ENCODE measurements at places on chromosomes 16 and 17.
A peak's percentile ranks its signal among the peaks of the same experiment; 100 is the strongest.

DNA sequence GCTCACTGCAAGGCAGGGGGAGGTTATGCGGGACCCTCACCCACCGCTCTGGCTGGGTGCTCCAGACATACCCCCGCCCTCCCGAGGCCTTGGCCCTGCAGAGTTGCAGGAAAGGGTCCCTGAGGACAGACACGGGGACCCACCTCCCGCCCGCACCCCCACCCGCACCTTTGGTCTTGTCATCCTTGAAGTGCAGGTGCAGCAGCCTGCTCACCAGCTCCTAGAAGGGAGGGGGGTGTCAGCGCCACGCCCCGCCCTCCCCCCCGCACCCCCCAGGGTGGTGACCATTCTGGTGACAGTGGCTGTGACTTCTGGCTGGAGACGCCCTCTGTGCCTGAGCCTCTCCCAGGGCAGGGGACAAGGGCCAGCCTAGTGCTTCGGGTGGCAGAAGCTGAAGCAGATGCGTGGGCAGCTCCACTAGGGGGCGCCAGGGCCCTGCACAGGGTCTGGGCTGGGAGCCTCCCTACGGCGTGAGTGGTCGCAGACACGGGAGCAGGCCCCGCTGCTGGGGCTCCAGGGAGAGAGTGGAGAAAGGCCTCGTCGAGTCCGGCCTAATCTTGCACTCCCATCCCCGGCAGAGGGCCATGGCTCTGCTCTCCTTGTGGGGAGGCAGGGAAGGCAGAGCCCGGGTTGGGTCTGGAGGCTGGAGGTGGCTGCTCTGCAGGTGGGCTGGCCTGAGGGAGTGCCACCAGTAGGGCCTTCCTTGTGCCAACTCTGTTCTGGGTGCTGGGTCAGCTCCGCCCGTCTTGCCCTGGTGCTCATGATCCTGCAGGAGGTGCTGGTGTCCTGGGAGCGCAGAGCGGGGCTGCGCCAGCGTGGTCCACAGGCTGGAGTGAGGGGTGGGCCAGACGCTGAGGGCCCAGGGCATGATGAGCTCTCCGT, 2.7 kb downstream of the CENPX start:
- peak; percentile 44 for DNase-seq

DNA sequence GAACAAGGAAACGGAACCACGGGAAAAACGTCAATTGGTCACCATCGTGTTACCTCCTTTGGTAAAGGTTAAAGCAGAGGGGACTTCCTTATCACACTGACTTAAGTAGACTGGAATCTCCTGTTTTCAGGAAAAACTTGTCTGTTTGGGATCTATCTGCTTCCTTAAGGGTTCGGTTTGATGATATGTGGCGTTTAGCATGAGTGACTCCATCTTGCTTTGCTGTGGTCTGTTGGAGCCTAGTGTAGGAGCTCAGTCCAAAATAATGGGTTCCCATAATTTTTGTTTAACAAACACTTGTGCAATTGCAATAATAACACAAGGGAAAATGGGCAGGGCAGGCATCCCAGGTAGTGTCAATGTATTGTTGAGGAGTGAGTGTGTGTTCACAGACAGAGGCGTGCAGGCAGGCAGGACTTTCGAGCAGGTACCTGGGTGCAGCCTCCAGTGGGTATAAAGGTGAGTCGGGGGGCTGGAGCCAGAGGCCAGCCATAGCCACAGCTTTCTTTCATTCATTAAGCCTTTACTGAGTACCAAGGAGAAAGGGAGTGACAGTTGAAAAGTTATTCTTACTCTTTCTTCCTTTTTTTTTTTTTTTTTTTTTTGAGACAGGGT, 4.3 kb upstream of the ENGASE start:
- DNase-seq: no peak

- no peak for DNase-seq
These were observed 1.8 kb upstream of the HOXB4 start for GRCh38 chr17:48579760-48580554.

DNA sequence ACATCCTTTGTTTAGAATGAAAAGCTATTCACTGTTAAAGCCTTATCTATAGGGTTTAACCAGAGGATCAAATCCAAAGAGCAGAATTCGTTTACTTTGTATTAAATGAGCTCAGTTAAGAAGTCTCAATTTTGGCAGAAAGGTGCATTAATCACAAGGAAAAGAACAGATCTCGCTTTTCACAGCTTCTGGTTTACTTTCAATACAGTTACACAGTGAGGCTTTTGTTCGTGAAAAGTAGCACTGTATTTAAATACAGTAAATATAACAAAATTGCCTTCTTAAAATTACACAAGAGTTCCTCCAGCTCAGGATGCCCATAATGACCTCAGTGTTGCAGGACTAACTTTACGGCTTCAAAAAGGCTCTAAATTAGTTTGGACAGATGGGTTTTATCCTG, 669.1 kb upstream of the SALL1 start:
- DNase-seq: no peak

DNA sequence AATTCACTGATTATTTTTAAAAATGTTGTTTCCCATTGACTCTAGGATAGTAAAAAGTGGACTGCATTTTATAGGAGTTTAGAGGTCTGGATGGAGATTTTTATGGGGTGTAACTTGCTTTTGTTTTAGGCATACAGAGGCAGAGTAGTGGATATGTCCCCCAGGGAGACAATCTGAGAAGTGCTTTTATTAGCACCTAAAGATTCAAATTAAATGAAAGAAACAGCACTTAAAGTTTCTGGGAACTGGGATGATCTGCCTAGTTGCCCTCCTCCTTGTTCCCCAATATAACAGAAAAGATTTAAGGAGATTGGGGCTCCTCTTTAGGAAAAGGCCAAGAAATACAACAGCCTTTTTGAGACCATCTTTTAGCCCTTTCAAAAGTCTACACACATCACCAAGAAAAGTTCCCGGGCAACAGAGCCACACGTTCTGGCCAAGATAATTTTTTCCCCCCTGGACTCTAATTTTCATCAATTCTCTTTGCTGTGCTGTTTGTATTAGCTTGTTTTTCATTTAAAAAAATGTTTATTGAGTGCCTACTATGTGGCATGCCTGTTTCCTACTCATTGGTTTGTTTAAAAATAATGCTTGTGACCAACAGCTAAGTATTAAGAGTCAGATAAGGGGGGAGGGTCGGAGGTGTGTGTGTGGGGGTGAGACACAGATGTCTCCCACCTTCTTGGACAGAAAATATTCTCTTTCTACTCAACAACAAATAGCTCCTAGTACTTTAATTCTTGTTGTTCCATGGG, 2.5 kb upstream of the IGF2BP1 start:
- DNase-seq: no peak

GRCh38 chr17:76088868-76089576, 10.0 kb downstream of the ZACN start:
- no peak for DNase-seq

DNA sequence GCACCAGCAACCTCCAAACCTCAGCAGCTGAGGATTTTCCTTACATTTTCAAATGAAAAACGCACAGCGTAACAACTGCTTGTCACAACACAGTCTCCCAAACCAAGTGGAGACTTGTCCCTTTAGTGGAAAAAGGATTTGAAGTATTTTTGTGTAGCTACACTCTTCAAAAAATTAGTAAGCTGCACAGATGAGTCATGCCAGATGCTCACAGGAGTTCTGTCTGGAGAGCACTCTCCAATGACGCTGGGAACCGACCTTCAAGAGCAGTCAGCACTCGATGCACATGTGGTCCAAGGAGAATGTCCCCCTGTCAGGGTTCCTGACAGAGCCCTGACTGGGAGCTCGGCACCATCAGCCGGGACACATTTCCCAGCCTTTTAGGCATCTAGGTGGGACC, 39.8 kb downstream of the MAP1LC3B start:
- no peak for DNase-seq

DNA sequence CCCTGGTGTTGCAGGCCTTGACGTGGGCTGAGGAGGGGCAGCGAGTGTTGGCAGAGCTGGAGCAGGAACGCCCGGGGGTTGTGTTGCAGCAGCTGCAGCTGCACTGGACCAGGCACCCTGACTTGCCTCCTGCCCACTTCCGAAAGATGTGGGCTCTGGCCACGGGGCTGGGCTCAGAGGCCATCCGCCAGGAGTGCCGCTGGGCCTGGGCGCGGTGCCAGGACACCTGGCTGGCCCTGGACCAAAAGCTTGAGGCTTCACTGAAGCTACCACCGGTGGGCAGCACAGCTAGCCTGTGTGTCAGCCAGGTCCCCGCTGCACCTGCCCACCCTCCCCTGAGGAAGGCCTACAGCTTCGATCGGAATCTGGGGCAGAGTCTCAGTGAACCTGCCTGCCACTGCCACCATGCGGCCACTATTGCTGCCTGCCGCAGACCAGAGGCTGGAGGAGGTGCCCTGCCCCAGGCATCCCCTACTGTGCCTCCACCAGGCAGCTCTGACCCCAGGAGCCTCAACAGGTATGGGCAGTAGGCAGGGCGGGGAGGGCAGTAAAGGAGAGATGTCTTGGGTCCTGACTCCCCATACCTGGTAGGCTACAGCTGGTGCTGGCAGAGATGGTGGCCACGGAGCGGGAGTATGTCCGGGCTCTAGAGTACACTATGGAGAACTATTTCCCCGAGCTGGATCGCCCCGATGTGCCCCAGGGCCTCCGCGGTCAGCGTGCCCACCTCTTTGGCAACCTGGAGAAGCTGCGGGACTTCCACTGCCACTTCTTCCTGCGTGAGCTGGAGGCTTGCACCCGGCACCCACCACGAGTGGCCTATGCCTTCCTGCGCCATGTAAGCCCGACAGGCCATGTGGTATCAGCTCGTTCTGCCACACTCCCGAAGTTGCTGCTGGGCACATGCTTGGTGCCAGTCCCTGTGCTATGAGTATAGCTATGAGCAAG, 5.6 kb downstream of the PLEKHG4 start:
- no peak for DNase-seq

DNA sequence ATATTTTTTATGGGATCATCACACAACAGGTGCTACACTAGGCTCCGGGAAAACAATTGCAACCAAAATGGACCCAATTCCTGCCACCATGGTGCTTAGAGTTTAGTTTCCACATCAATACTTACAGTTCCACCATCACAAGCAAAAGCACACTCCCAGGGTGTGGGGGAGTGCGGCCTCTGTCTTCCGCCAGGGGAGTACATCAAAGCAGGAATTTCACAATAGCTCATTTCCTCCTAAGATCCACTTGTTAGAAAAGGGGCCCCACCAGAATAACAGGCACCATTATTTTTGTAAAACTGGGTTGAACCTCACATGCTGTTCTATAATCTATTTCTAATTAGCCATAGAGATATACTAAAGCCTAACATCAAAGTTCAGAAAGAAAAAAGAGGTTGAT, 44.3 kb upstream of the PSMD7 start:
- DNase-seq: no peak

- DNase-seq: peak; percentile 32
These were observed 9.0 kb downstream of the STAT5B start for GRCh38 chr17:42266918-42267766.

DNA sequence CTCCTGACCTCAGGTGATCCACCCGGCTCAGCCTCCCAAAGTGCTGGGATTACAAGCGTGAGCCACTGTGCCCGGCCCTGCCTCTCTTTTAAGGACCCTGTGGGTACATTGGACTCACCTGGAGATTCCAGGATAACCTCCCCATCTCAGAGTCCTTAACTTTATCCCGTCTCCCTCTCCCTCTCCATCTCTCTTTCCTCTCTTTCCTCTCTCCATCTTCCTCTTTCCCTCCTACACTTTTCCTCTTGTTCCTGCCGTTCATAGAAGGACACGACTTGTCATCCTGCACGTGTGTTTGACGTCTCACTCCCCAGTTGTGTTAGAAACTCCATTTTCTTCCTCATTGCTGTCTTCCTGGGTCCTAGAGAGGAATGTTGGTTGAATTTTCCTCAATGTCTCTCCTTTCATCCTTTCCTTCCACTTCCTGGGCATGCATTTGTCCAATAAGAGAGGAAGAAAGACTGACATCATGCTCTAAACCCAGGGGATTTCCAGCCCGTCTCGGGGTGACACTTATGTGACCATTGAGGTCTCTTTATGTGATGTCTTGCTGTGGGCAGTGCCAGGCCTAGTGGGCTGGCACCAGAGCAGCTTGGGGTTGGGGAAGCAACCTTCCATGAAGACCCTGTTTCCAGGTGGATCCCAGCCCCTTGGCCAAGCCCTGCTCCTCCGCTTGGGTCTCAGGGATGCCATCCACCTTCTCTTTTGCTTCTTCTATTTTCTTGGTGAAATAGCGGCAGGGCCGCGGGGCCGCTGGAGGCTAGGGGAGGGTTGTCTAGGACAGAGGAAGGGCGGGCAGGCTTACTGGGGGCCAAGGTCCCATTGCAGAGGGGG, 39.8 kb upstream of the IRF8 start:
- DNase-seq: no peak

- DNase-seq: no peak
These were observed 6.1 kb downstream of the KIF19 start for GRCh38 chr17:74332017-74332650.

DNA sequence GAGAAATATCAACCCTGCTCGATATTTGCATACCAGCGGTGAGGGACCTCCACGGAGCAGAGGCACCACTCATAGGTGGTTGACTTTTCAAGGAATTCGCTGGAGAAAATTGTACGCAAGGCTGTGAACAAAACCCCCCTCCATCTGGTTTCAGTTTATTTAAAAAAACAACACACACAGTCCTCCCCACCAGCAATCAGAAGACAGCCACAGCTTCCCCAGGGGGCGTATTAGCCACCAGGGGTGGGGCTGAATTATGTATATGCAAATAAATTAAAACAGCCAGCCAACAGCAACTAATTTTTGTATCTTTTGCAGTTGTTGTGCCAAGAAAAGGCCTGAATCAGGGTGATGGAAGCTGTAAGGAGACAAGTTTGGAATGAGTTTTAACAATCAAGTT, 5.9 kb upstream of the HSD11B2 start:
- no peak for DNase-seq

GRCh38 chr17:8038954-8039610, at the start of gene ALOX15B:
Gene ALOX15B, plus strand, starts transcription at chr17:8039059. Its CDS starts 97 bp downstream, at chr17:8039156.
- DNase-seq: no peak

GRCh38 chr17:42315402-42316156, 27.3 kb downstream of the STAT5A start:
- DNase-seq: no peak

GRCh38 chr16:1651094-1651973, 26.7 kb upstream of the JPT2 start:
- DNase-seq: no peak

GRCh38 chr16:914440-914839, 56.3 kb downstream of the LMF1 start:
- no peak for DNase-seq

DNA sequence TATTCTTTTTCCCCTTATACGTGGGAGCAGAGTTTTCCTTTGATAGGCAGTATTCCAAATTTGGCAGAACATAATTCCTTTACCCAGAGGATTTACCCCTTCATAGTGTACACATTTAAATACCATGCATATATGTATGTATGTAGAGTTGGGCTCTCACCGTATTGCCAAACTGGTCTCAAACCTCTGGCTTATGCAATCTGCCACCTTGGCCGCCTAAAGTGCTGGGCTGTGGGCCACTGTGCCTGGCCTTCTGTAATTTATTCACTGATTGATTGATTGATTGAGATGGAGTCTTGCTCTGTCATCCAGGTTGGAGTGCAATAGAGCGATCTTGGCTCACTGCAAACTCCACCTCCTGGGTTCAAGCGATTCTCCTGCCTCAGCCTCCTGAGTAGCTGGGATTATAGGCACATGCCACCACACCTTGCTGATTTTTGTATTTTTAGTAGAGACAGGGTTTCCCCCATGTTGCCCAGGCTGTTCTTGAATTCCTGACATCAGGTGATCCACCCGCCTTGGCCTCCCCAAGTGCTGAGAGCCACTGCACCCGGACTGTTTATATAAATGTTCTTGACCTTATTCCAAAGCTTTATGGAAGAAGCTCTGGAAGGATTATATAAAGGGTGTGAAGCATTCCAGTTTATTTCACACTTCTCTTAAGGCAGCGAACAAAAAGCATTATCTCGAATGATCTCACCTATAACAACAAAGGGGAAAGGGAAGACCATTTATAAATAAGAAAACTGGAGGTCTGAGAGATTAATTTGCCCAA, 14.9 kb downstream of the GLG1 start:
- DNase-seq: no peak
